ENCODE measurements at places on chromosomes 2 and 18.
A peak's percentile ranks its signal among the peaks of the same experiment; 100 is the strongest.

DNA sequence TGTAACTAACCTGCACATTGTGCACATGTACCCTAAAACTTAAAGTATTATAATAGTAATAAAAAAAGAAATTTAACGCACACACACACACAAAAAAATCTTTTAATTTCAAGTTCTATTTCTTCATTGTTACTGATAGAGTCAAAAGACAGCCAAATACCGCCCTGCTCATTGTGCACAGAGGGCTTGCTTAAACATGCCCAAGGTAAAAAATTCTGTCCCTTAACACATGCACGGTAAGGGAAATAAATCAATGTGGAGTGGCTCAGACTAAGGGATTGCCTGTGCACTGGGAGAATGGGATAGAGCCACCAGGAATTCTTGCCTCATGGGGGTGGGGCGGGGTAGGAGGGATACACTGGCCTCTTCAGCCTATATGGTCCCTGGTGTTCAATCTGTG is 468.0 kb downstream of the NUP35 start:
- DNase-seq: no peak

- DNase-seq: no peak
Measured at GRCh38 chr18:35974181-35974580, 1.7 kb downstream of the RMP24 start.

DNA sequence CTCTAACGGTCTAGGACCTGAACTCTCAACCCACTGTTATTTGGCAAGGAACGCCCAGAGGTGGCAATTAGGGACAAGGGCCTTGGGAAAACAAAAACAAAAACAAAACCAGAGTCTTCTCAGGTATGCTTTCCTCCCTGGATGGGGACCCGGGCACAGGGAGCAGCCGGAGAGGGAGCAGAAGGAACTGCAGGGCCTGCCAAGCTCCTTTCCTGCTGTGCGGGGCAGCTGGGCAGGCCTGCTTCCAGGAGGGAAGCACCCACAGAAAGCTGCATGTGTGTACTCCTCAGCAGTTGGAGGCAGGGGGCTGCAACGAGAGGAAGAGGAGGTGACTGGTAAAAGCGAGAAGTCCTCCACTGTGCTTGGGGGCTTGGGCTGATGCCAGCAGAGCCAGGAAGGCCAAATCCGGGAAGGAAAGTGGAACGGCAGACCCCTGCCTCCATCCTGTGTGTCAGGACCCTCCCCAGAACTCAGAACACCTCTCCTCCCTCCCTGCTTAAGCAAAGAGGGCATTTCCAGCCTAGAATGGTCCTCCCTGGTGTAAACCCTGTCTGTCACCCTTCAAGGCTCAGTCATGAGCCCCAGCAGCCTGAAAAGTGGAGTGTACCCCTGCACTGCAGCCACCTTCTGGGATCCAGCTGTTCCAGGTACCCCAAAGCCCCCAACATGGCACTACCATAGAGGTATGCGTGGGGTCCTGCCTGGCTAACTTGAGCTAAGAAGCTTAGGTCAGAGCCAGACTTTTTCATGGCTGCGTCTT is 56.3 kb downstream of the DNMT3A start:
- no peak for DNase-seq

- no peak for DNase-seq
Measured at GRCh38 chr2:224381521-224382279, 20.2 kb downstream of the FAM124B start.

- DNase-seq: no peak
Measured at GRCh38 chr2:11411768-11412448, 54.1 kb downstream of the E2F6 start.

DNA sequence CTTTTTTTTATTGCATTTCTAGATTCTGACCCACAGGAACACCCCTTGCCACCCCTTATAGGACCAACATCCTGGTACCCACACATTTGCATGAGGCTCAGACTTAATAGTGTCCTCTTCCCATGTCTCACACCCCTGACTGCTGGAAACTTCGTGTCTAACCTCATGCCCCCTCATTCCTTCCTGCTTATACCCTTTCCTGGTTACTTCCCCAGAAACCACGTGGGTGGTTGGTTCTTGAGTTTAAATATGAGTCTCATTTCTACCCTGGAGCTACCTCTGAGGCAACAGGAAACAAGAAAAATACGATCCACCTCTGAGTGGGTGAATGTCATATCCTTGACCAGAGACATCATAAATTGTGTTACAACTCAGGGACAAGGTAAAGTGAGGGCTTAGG is 1.6 kb downstream of the TNP1 start:
- no peak for DNase-seq

DNA sequence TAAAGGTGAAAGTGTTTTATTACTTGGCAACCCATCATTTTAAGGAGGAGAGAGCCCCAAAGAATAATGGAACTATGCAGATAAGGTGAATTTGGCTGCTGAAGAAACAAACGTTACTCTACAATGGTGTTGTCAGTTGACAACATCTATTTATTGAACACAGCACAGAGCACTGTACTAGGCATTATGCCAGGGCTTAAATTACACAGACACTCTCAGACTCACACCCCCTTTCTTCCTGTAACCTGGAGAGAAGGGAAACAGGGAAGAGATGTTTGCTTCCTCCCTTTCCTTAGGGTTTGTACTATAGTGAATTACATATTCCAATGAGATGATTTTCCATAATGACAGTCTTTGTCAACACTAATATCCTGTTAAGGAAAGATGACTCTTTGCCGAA is 94.0 kb upstream of the ATP5MC3 start:
- no peak for DNase-seq

GRCh38 chr2:241659150-241659739 is 21.8 kb downstream of the ATG4B start:
- DNase-seq: peak; percentile 74

DNA sequence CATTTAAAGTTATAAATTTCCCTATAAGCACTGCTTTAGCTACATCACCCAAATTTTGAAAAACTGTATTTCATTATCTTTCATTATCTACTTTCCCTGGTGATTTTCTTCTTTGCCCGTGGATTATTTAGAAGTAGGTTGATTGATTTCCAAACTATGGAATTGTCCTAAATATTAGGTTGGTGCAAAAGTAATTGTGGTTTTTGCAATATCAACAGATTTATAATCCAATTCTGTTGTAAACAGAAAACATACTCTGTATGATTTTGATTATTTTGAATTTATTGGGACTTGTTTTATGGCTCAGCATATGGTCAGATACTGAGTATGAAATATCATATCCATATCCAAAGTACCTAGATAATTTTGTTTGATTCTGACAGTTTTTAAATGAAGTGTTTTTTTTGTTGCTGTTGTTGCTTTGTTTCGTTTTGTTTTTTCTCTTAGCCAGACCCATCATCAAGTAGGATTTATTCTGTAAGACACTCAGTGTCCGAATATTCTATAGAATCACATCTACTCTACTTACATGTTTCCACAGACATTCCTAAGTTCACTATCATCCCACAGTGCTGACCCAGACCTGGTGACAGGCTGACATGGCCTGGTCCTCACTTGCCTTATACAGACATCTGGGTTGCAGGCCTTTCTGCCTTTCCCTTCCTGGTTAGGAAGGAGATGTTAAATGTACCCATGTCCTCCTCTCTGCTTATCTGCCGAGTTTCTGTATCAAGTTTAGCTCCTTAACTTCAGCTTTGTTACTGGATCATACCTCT is 2.1 kb upstream of the TRABD2A start:
- DNase-seq: no peak

GRCh38 chr2:142862299-142862698 is 15.2 kb upstream of the KYNU start:
- DNase-seq: no peak

DNA sequence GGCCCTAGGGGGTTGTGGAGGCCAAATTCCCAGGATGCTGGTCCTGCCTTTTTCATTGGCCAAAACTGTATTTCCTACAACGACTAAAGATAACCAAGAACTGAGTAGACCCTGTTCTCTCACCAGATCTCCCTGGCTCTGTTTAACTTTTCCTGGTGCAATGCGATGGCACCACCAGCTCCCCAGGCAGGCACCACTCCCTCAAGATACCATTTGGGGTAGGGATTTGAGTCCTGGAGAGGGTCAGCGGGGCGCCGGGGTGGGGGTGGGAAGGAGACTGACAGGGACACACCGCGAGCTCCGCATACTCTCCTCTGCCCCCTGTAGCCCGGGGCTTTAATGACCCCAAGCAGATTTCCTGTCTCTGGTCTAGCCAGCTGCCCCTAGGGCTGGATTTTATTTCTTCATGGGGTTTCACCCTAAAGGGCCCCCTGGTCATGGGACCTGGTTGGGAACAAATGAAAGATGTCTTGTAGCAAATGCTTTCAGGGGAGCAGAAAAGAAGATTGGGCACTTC is 7.3 kb downstream of the SIX2 start:
- no peak for DNase-seq

DNA sequence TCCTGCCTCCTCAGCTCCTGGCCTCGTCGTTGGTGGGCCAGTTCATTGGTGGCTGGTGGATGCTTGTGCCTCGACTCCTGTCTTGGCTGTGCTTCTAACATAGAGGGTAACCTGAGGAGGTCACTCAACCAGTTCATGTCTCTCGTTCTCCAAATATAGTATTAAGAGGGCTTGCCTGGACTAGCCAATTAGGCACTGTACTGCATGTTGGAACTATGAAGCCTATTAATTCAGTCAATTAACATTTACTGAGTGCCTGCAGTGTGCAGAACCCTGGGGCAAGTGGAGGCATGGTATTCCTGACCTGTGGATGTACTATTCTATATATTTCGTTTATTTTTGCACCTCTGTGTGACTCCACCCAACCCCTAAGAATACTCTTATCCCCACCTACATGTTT is 89.9 kb upstream of the PELI1 start:
- no peak for DNase-seq
